ENCODE measurements at places on chromosomes 5 and 9.
A peak's percentile ranks its signal among the peaks of the same experiment; 100 is the strongest.

GRCh38 chr5:156237361-156237760 lies 89.6 kb upstream of the SGCD start:
- no peak for DNase-seq

- no peak for DNase-seq
Observed at GRCh38 chr5:17882760-17883488, 248.7 kb downstream of the TAF11L14 start.

- no peak for DNase-seq
Observed at GRCh38 chr5:81850501-81851357, 99.8 kb upstream of the SSBP2 start.

DNA sequence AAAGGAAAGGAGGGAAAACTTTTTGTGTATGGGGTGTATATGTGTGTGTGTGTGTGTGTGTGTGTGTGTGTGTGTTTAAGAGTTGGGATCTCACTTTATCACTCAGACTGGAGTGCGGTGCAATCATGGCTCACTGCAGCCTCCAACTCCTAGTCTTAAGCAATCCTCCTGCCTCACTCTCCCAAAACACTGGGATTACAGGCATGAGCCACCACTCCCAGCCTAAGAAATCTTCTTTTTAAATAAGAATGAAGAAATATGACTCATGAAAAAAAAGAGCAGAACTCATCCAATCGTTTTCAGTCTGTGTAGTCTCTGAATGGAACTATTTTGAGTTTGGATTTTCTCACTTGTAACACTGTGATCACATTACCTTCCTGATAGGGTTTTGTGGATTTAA lies 601.5 kb downstream of the ACTL7B start:
- DNase-seq = no peak

DNA sequence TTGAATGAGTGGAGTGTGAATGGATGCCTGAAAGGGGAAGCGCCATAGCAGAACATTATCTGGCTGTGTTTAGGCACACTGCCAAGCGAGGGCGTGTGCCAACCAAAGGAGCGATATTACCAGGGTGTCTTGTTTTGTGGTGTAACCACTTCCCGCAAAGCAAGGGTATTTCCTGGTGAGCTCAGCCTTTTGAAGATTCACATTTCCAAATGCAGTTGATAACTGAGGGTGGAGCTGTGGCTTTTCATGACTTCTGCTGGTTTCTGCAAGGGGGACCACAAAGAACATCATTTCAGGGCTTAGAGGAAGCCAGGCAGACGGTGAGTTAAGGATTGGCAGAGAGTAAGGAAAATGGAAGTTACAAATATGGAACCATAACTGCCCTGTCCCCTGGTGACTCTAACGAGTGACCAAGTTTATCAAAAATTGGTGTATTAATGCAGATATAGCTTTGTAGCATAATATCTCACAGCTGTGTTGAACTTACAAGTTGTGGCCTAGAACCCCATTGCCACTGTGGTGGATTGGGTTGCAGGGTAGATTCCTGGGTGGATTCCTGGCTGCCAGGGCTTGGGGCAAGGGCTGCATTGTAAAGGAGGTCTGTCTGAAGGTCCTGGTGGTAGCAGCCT lies 71.4 kb downstream of the RALGPS1 start:
- DNase-seq = no peak

DNA sequence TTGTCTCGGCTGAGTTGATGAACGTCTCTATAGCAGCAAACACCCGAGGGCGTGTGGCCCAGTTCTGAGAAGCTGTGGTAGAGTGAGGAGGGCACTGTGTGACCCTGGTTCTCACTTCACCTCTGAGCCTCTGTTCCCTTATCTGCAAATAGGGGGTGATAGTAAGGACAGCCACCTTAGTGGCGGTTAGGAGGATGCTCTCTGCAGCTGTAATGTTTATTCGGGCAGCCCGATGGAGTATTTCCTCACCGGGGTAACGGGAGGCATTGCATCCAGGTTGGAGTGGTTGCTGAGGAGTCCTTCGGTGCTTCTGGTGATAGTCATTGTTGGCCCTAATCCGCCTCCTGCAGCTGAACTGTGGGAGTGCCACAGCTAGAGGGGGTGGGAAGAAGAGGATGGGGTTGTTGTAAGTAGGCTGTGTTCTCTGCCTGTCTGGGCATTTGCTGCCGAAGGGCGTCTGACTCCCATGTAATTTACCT lies 13.9 kb downstream of the PRRC2B start:
- DNase-seq = no peak

- DNase-seq = no peak
Observed at GRCh38 chr5:134512661-134512999, 12.8 kb upstream of the JADE2 start.

DNA sequence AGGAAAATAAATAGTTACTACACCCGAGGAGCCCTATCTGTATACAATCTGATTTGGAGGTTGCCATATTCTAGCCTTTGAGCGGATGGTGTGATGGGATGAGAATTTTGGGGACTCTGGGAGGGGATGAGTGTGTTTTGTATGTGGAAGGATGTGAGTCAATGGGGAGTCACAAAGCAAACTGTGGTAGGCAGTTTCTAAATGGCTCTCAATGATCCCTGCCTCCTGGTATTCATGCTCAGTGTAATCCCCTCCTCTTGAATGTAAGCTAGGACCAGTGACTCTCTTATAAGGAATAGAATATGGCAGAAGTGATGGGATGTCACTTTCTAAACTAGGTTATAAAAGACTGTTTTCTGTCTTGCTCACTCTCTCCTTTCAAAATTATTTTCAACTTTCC lies 205.7 kb upstream of the RIOK2 start:
- DNase-seq = no peak

DNA sequence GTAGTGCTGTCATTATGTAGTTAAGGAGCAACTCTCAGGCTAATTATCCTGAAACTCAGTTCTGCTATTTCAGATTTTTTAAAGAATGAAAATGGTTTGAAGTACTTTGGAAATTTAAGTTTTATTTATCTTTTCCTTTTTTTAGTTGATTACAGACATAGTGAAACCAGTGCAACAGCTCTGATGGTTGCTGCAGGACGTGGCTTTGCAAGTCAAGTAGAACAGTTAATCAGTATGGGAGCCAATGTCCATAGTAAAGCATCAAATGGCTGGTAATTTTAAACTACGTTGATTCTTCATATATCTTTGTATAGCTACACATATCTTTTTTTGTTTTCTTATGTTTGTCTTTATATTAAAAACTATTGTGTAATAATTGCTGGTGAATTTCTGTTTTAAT lies 34.9 kb downstream of the YTHDC2 start:
- DNase-seq = no peak

DNA sequence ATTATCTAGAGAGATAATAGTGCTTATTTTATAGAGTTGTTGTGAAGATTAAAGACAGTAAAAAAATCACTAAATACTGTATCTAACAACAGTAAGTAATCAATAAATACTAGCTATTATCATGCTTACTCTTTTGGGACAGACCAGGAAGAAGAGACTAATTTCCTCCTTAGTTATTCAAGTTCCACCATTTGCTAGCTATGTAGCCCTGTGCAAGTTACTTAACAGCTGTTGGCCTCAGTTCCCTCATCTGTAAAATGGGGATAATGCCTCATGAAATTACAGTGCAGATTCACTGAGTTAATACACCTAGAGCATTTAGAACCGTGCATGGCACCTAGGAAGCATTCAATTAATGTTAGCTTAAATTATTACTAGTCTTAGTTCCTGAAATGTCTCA lies 2.6 kb downstream of the RBM18 start:
- DNase-seq = no peak

DNA sequence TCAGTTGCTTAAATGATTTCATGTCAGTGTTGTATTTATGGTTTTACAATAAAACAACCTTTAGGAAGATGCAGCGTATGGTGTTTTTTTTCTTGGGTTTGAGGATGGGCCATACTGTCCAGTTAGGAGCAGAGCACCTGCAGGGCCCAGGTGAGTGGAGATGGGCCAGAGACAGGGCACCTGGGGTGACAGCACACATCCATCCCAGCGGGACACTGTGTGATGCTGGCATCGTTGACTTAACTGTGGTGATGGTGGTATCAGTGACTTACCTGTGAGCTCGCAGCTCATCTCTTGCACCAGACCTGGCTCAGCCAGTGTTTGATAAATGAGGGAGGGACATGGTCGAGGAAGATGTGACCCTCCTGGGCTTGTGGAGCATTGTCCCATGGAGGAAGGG lies 21.6 kb downstream of the AMBP start:
- no peak for DNase-seq

- no peak for DNase-seq
Observed at GRCh38 chr9:126304971-126305320, 21.7 kb upstream of the MVB12B start.

DNA sequence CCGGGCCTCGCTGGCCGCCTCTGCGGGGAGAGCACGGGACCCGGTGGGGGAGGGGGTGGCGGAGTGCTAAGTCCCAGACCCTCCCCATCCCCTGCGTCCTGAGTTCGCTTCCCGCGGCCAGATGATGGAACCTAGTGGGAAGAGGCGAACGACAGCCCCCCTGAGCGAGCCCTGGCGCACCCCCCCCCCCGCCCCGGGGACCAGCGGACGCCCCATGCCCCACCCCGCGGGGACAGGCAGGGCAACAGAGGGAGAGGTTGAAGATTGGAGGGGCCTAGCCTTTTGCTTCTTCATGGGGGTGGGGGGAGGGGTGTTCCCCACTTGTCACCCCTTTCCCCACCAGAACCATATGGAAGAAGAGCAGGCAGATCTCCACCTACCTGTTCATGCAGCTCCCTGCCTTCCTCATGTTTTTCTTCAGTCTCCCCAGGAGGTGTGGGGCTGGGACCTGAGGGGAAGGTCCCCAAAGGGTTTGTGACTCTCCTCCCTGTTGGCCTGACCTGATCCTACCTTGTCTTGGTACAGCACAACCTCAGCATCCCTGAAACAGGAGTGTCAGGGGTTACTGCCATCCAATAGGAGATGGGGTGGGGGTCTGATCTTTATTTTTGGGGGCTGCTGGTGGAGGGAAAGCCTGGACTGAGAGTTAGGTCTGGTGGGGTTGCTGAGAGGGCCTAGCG lies 485 bp downstream of the FAM53C start:
- DNase-seq = no peak

- no peak for DNase-seq
Observed at GRCh38 chr5:74314906-74315305, 325.6 kb downstream of the ENC1 start.

DNA sequence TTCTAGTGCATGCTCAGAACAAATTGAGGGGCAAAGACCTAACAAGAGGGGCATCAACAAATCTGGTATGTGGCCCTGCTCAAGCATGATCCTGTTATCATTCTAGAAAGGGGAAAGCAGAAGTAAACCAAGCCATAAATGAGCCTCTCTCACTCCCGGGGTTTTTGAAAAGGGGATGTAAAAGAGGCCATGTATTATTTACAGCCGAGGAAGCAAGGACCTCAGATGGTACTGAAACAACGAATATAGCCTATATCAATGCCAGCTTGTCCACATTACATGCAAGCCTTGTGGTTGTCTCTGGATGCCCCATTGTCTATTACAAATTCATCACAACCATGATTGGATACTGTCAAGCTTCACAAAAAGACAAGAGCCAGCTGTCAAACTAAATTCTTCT lies 211.3 kb downstream of the DCP2 start:
- DNase-seq = no peak

DNA sequence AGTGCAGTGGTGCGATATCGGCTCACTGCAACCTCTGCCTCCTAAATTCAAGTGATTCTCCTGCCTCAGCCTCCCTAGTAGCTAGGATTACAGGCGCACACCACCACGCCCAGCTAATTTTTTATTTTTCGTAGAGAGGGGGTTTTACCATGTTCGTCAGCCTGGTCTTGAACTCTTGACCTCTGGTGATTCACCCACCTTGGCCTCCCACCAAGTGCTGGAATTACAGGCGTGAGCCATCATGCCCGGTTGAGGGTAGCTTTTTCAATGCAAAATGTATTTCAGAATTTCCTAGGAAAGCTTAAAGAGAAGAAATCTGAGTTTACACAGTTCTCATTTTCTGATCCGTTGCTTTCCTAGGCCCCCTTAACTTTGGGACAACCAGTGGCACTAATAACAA lies 15.7 kb downstream of the BDP1 start:
- no peak for DNase-seq

- no peak for DNase-seq
Observed at GRCh38 chr5:139911425-139912120, 116.0 kb downstream of the PSD2 start.

DNA sequence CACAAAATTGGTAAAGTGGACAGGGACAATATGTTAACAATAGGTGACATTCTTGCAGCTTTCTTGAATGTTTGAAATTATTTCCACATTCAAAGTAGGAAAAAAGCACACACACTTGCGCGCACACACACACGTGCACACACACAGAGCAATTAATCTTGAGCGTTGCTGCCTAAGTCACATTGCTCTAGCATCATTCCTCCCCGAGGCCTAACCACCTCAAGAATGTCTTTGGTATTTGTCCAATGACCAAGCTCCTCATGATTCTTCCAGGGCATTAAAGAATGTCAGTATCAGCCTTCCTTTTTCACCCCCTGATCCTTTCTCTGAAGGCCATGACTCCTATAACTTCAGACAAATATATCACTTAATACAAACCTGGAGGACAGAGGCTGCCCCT lies 198.1 kb downstream of the NPR3 start:
- no peak for DNase-seq

DNA sequence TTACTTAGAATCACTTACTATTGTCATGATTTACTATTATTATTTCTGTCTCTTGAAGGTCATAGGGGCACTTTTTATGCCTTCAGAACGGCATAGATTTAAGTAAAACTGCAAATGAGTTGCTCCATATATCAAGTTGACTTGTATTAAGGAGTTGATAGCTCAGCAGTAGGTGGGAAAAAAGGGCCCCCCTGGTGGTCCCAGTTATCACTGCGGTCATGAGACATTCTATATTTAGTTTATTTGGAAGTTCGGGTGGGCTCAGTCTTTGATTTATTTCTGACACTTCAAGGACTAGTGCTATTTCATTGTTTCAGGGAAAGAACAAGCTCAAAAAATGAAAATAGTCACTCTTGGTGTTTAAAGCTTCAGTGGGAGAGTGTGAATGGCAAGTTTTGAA lies 159.3 kb downstream of the SLC24A2 start:
- DNase-seq = no peak

- no peak for DNase-seq
Observed at GRCh38 chr5:72245951-72246532, 74.0 kb downstream of the MRPS27 start.

GRCh38 chr9:94921092-94921471 lies 194.6 kb downstream of the AOPEP start:
- DNase-seq = no peak

GRCh38 chr9:34664281-34665066 lies 2.0 kb upstream of the CCL27 start:
- peak; percentile 22 for DNase-seq

Measured in pulmonary artery endothelial cell (primary cell).